ENCODE measurements at places on chromosomes 6 and 20.

GRCh38 chr6:54206510-54206909 lies 95.3 kb downstream of the MLIP start:
- peak; percentile 6 for DNase-seq

DNA sequence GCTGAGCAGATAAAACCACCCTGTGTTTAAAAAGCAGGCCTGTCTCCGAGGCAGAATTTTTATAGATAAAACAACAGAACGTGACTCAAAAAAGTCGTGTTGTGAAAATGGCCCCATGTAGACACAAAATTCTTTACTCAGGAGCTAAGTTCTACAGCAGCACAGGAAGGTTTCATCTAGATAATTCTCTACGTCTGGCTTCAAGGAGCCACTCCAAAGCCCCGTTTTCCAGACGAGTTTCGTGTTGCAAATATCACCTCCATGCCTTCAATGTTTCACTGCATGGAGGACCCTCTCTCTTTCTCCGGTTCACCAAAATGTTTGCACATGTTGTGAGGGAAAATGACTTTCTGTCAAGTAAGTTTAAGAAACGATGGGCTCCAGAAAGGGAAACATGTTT lies 12.0 kb upstream of the BMP7 start:
- DNase-seq = no peak

DNA sequence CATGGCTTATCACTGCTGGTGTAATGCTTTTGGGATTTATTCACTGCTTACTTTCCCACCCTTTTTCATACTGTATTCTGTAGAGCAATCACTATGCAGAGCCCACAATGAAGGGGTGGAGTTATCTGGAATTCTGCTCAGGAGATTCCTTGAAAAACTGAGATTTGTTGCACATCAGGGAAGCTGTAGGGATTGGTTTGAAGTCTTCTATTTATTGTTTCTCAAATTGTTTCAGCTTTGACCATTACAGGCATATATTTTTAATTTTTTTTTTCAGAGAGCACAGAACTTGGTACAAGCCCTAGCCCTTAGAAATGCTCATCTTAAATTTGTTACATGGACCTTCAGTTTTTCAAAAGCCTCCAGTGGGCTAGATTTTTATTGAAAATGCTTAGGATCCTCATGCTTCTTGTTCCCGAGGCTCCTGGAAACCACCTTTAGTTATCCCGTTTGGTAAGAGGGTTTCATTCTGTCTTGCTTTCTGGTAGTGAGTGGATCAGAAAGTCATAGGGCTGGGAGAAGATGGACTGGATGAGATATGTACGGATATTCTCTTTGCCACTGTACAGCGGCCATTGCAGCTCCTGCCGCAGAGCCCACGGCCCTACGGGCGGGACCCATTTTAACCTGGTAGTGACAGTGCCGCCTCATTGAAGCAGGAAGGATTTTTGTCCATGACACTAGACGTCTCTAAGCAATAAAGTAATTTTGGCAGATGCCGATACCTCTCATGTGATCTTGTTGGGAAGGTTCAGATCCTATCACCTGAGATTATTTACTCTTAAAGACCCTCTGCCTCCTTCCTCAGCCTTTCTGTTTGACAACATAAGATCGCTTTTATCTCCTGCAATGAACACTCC lies 45.3 kb upstream of the ZNF184 start:
- no peak for DNase-seq

DNA sequence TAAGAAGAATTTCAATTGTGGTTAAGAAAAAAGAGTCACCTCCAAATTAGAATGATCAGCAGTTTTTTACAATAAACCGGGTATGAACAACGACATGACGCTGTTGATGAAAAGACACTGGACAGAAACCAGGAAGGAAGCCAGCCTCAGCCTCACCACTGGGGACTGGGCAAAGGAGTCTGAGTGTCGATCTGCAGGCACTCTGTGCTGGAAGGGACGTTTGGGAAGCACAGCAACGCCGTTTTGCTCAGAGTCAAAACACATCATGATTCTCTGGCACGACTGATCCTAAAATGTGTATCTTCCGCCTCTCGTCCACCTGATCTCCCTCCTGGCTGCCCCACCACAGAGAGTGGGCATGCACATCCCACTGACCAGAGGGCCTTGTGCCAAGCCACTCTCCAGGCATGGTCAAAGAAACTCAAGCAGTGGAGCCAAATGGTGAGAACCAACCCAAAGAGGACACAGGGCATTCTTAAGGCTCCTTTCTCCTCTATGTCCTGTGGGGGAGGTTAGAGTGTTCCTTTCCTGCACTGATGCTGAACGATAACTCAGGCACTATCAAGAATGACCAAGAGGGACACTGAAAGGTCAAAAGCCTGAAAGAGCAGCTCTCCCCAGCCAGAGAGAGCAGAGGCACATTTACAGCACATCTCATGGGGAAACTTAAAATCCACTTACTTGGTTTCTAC lies 68.8 kb downstream of the AGPAT4 start:
- no peak for DNase-seq

- no peak for DNase-seq
These were observed 86.9 kb downstream of the LRFN2 start for GRCh38 chr6:40500227-40500626.

DNA sequence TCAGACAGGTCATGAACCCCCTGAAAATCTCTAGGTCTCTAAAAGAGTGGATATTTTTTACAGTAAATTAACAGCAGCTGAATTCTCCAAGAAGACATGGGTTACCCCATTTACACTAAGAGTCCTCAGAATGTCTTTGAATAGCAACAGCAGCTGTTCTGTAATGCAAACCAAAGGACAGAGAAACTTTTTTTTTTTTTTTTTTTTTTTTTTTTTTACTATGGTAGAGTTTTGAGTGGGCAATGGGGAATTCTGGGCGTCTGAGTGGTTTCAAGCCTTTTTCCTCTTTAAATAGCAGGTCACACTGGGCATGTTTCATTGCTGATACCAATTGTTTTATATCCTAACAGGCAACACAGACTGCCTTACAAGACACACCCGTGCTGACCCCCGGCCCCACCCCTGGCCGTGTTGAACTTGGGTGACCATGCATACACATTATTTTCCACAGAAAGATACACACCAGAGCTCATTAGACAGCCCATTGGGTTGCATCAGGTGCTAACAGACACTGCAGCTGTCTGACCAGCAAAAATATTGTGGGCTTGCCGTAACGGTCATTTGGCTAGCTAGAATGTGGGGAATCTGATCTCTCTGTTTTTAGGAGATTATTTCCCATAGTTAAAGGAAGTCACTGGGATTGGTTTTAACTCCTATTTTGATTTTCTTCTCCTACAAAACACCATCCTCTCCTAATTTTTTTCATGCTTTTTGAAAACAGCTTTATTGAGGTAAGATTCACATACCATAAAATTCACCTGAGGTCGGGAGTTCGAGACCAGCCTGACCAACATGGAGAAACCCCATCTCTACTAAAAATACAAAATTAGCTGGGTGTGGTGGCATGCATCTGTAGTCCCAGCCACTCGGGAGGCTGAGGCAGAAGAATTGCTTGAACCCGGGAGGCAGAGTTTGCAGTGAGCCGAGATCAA lies 26.7 kb upstream of the IRF4 start:
- DNase-seq = no peak

- DNase-seq = no peak
These were observed 129.5 kb downstream of the MMUT start for GRCh38 chr6:49333345-49334125.

DNA sequence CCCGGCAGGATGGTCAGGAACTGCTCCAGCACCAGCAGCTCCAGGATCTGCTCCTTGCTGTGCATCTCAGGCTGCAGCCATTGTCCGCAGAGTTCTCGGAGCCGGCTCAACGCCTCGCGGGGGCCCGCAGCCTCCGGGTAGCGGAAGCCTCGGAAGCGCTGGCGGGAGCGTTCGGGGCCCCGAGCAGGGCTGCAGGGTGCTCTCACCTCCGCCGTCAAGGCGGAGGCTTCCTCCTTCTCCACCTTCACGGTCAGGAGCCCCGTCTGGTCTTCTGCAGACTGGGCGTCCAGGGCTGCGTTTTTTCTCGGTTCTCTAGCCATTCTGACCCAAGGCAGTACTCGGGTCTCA lies 434 bp downstream of the ZKSCAN4 start:
- DNase-seq = peak; percentile 16

DNA sequence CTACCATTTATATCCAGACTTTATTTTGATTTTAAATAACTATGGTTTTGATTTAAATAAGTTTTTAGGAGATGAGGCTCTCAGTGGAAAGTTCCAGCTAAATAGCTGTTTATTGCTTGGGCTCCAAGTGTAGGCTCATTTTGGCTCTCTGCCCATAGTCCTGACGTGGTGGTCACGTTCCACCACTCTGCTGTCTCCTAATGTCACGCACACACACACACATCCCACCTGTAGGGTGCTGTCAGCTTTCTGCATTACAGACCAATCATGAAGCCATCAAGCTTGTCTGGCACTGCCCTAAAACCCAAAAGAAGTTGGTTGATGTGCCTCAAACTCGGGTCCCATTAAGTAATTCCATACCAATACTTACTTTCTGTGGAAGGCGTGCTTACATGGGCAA lies 45.4 kb downstream of the PANK2 start:
- DNase-seq = no peak

DNA sequence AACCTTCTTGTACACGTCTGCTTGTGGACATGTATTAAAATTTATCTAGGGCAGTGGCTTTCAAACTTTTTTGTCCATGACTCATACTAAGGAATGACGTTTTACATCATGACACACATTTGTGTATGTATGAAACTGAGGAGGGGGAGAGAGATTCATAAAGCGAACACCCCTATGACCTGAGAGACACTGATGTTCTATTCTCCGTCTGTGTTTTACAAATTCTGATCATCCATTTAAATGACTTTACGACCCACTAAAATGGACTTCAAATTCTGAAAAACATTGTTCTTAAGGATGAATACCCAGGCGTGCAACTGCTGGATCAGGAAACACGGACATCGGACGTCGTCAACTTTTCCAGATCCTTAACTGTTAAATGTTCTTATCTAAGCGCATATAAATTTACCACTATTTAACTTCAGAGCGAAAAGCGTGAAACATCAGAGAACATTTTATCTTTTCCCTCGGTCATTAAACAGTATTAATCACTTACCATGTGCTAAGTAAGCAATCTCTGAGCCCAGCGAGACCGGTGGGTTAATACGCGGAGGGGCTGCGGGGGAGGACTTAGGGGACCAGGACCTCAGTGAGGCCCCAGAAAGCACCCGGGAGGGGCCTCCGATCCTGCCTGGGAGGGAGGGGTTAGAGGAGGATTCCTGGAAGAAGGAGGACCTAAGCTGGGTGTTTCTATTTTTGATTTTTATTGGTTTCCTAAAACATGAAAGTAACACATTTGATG lies 1.2 kb downstream of the PLAGL1 start:
- peak; percentile 10 for DNase-seq

GRCh38 chr6:90350689-90351554 lies 54.3 kb upstream of the BACH2 start:
- DNase-seq = peak; percentile 78

DNA sequence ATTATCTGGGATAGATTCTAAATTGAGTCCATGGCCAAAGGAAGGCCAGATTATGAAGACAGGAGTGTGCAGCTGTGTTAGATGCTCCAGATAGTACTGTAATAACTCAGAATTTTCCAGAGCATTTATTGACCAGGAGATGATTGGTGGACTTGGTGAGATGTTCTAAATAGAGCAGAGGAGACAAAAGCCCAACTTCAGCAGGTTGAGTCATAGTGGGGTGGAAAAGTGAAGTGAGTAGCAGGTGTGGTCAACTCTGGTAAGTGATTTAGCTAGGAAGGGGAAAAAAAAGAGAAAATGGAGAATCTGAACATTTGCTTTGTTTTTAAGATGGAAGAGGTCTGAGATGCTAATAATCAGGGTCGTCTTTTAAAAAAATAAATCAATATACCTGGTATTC lies 227.4 kb downstream of the TMEM200A start:
- DNase-seq = no peak

DNA sequence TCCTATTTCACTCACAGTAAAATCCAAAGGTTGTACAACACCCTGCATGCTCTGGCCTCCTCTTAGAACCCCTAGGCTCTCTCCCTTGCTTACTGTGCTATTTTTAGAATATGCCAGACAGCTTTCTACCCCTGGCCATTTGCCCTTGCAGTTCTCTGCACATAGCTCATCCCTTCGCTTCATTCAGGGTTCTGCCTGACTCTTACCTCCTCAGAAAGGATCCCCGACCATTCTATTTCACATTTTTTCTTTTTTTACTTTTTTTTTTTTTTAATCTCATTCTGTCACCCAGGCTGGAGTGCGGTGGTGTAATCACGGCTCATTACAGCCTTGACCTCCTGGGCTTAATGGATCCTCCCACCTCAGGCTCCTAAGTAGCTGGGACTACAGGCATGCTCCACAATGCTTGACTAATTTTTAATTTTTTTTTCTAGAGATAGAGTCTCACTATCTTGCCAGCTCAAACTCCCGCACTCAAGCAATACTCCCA lies 33.6 kb downstream of the COMMD7 start:
- DNase-seq = no peak

- no peak for DNase-seq
These were observed 220.4 kb downstream of the SAMD5 start for GRCh38 chr6:147728903-147729302.

DNA sequence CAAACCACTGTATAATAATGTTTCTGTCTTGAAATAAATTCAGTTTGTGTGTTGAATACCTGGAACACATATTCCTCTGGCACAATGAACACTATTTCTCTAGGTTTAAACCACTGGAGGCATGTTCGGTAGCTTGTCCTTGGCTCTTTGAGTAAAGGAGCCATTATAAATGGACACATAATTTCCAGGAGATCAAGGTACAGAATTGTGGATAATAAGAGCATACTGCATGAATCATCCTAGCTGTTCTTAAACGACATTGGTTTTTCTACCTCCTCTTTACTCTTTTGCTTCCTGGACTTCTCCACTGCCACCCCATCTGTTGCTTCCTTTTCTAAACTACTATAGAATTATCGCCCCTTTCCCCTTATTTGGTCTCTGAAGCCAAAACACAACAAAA lies 1.2 kb downstream of the CENPW start:
- no peak for DNase-seq

GRCh38 chr6:56821005-56821432 lies 133.9 kb upstream of the BEND6 start:
- DNase-seq = no peak

- peak; percentile 47 for DNase-seq
These were observed 3.6 kb upstream of the HINT3 start for GRCh38 chr6:125952764-125953501.

DNA sequence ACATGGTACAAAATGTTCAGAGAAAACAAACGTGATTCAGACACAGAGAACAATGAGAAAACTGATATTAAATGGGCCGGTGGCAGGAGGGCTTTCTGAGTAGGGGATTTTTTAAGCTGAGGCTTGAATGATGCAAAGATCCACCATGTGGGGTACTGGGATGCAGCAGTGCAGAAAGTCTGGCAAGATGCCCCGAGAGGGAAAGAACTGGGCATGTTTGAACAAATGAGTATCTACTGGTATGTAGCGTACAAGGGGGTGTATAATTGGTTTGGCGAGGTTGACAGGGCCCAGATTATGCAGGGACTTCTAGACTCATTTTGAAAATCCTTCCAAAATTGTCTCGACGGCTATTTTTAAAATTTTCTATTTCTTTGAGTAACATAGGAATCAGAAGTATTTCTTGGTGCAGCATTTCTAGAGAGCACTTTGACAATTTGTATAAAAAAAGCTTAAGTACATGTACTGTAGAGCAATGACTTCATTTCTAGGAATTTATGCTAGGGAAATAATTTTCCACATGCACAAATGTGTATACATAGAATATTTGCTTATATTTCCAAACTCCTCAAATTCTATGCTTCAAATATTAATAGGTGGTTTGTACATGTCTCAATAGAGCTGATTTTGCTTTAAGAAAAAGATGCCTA lies 119.6 kb upstream of the DOK5 start:
- no peak for DNase-seq

- DNase-seq = no peak
These were observed 47.7 kb downstream of the GJA10 start for GRCh38 chr6:89941763-89942497.

- DNase-seq = peak; percentile 89
These were observed 8.6 kb upstream of the HECA start for GRCh38 chr6:139126255-139126654.
